Activated CD4-positive, alpha-beta T cell treated with anti-CD3 and anti-CD28 coated beads for 48 hours (primary cell): ENCODE measurements at places on chromosomes 6 and 20.

DNA sequence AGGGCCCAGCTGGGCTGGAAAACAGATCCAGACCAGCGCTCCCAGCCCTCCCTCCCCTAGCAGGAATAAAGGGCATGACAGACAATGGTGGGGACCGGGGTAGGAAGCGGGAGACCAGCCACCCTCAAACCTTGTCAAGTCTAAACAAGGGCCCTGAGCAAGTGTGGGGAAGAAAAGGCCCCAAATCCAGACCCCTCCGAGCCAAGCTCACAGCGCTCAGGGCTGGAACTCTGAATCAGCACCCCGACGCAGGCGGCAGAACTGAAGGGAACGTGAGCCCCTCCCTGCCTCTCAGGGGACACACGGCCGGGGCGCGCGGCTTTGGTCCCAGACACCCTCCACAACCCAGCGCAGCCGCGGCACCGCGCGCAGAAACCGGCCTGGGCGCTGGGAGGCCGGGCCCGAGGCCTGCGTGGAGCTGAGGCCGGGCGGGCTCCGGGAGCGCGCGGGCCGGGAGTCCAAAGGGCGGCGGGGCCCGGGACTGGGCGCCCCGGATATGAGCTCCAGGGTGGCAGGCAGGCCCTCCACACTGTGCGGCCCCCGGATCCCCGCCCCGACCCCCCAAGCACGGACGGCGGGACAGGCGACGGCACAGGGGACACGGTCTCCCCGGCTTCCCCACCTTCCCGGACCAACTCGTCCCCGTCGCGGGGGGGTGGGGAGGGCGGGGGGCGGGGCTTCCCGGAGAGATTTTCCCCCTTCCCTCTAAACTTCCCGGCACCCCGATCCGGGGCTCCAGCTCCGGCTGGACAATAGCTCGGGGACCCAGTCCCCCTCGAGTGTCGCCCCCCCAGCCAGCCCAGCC lies 641 bp downstream of the TEAD3 start:
- DNase-seq: no peak

GRCh38 chr6:3504938-3505805 lies 48.3 kb upstream of the SLC22A23 start:
- DNase-seq: no peak

DNA sequence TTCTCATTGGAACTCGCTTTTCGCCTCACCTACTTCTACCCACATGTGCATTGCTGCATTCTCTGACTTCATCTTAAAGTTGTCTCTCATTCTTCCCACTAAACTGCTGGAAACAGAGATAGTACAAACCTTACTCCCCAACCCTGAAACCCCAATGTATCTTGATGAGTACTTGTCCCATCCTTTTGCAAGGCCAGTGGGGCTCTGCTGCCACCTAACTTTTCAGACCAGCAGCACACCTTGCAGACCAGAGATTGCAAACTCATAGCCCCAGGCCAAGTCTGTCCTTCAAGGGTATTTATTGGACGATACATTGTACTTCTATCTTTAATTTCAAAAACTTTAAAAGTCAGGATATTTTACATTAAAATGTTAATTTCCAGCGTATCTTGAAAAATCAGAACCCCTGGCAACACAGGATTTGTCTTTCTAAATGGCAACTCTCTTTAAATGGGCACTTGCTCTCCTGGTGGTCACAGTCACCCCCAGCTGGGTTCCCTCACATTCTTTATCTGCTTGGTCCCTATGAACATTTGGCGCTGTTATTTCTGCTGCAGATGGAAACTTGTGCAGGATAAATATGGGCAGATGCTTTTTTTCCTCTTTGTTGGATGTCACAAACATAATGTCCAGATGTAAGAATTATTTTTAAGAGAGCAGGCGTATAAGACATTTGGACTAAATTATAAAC lies 83.9 kb downstream of the SOD2 start:
- peak; percentile 41 for DNase-seq

- DNase-seq: no peak
Observed at GRCh38 chr6:29984232-29984631, 41.9 kb downstream of the HLA-A start.

GRCh38 chr6:135128268-135128914 lies 52.7 kb upstream of the MYB start:
- peak; percentile 76 for DNase-seq

- DNase-seq: no peak
Observed at GRCh38 chr6:144211160-144211559, 60.8 kb downstream of the STX11 start.

DNA sequence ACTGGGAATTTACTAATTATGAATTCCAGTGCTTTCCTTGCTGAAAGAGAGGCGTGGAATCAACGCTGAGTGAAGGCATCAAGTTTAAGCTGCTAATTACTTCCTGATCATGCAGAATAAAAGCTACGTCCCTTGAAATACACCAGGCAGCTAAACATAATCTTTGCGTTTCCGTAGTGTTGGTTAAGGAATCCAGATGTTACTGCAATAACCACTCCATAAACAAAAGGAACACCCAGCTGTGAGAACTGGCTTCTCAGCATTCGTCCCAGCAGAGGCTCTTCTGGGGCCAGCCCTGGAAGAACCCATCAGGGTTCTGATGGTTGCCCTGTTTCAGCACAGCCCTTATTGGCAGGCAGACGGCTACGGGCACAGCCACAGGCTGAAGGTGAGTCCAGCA lies 111.4 kb downstream of the CDH26 start:
- no peak for DNase-seq

GRCh38 chr6:44253307-44254101 lies 3.8 kb downstream of the SLC35B2 start:
- peak; percentile 79 for DNase-seq

DNA sequence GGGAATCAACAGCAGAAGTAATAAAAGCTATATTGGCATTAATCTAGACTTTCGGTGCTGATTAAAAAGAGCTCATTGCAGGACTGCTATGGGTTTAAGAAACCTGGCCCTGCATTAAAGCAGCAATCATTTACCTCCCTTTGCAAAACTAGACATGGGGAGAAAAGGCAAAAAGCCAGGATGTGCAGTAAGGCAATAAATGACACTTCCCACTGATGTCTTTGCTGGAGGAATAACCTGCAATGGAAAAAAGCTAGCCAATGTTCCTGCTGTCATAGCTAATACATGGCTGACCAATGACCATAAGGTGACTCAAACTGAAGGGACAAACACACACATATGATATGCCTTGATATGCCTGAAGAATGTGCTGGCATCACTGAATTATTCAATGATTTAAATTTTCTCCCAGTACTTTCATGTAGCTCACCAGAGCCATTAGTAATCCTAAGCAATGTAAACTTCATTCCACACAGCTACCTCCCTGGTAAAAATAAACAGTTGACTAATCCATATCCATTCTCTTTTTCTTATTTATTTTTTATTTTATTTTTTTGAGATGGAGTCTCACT lies 8.7 kb downstream of the DNAAF9 start:
- DNase-seq: no peak

GRCh38 chr20:25283221-25283951 lies 35.5 kb downstream of the PYGB start:
- no peak for DNase-seq

DNA sequence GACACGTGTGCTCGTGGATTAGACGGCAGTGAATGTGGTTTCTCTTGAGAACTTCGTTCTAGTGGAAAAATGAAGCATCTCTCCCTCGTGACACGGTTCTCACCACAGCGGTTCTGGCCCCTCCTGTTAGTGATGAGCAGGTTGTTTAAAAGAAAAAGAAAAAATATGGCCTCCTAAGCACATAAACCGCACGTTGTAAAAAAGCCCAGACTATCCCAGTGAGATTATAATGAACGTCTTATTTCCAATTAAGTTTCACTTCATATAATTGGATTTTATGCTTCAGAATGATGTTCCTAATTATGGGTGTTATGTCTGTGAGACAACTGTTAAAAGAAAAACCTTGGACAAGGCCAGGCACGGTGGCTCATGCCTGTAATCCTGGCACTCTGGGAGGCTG lies 74.5 kb upstream of the FRMD1 start:
- DNase-seq: no peak

DNA sequence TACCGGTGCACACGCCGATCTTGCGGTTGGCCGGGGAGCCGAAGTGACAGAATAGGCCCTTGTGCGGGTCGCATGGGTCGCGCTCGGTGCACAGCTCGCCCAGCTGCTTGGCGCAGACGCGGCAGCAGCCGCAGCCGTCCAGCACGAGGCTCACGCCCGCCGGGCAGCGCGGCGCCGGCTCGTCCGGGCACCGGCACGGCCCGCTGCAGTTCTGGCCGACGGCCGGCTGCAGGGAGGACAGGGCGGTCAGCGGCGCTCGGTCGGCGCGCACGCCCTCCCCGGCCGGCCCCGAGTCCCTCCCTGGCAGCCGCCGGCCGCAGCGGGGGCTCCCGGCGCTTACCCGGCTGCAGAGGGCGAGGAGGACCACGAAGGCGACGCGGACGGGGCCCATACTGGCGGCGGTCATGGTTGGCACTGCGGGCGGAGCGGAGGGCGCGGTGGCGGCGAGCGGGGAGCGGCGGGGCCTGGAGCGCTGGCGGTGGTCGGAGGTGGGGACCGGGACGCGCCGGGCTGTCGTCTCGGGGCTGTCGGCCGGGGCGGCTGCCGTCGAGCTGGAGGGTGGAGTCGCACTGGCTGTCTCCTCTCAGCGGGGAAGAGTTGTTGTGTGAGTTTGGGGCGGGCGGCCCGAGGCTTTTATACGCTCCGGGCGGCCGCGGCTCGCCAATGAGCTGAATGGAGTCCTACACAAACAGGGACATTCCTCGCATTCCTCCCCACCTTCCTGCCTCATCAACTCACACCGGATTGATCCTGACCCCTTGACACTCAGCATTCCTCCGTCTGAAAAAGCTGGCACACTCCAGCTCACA lies at the start of gene CCN2:
Gene CCN2, minus strand, starts transcription at position 606 of the 809 bp plus-strand sequence. Its CDS starts 200 bp downstream, at position 406.
- DNase-seq: peak; percentile 15

DNA sequence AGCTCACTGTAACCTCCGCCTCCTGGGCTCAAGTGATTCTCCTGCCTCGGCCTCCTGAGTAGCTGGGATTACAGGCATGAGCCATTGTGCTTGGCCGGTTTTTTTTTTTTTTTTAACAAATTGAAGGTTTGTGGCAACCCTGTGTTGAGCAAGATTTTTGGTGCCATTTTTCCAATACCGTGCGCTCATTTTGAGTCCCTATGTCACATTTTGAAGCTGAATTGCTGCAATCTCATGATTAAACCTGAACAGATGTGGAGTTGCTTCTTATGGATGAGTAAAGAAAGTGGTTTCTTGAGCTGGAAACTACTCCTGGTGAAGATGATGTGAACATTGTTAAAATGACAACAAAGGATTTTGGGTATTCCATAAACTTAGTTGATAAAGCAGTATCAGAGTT lies 16.6 kb downstream of the SASH1 start:
- no peak for DNase-seq

DNA sequence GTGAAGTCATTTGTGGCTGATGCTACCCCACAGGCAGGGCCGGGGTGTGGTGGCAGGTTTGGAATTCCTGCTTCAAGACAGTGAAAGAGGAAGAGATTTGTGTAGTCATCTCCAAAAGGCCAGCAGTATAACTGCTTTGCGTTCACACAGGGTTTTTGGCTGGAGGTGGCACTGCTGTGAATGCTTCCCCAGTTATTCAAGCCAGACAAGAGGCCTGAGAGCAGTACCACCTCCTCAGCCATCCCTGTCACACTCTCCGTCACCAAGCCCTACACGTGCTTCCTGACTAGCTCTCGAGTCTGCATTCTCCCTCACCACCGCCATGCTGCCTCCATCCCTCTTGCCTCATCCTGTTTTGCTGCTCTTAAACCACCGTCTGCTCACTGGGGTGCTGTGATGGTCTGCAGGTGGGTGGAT lies 23.9 kb downstream of the ARMC2 start:
- DNase-seq: no peak

GRCh38 chr20:59207235-59207634 lies 43.6 kb downstream of the ZNF831 start:
- no peak for DNase-seq

GRCh38 chr20:59013959-59014608 lies 5.1 kb upstream of the TUBB1 start:
- DNase-seq: peak; percentile 24

- DNase-seq: no peak
Observed at GRCh38 chr6:160293844-160294243, 35.2 kb upstream of the SLC22A2 start.

DNA sequence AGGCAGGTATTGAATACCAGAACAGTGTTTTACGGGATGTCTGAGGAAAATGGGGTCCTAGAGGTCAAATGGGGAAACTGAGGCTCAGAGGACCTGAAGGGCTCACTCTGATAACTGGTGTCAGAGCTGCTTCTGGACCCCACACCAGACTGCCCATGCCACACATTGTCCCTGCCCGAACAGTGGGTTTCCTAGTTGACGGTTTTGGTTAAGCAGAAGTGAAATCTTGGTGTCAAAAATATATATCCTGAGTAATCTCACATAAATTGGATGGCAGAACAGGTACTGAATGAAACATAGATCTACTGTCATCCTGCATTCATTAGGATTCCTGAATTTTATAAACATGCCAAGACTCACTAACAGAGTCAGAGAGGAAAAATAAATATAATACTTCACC lies 16.3 kb downstream of the NOX3 start:
- no peak for DNase-seq
